PC-9 (cell line): ENCODE measurements at places on chromosomes 2 and 18. TPM values are rescaled to one million over a fixed set of nuclear protein-coding genes. Genes with fewer than 3 reads are reported as not detected.
A peak's percentile ranks its signal among the peaks of the same experiment; 100 is the strongest.

- no peak for DNase-seq
- no peaks in the 10 kb centered on the region for H3K4me1 ChIP-seq
- H3K27ac ChIP-seq, result no peak overlapping the region
- no peaks in the 10 kb centered on the region for H3K36me3 ChIP-seq
- peaks cover 97% of the 10 kb centered on the region for H3K27me3 ChIP-seq
- H3K4me3 ChIP-seq, result no peak overlapping the region
These were observed 24.6 kb downstream of the KIF1A start for GRCh38 chr2:240795454-240795853.

- H3K4me3 ChIP-seq, result no peak overlapping the region
- no peak overlapping the region for H3K27ac ChIP-seq
- H3K27me3 ChIP-seq, result no peaks in the 10 kb centered on the region
- DNase-seq, result no peak
- no peaks in the 10 kb centered on the region for H3K36me3 ChIP-seq
- H3K4me1 ChIP-seq, result peaks cover 21% of the 10 kb centered on the region
These were observed 56.2 kb downstream of the ARHGEF33 start for GRCh38 chr2:38945911-38946310.

GRCh38 chr2:232142049-232142448, 180.5 kb downstream of the DIS3L2 start:
- no peak overlapping the region for H3K4me3 ChIP-seq
- no peak overlapping the region for H3K27ac ChIP-seq
- no peaks in the 10 kb centered on the region; the same call in 1 of the 2 replicates for H3K36me3 ChIP-seq
- H3K27me3 ChIP-seq, result no peaks in the 10 kb centered on the region

DNA sequence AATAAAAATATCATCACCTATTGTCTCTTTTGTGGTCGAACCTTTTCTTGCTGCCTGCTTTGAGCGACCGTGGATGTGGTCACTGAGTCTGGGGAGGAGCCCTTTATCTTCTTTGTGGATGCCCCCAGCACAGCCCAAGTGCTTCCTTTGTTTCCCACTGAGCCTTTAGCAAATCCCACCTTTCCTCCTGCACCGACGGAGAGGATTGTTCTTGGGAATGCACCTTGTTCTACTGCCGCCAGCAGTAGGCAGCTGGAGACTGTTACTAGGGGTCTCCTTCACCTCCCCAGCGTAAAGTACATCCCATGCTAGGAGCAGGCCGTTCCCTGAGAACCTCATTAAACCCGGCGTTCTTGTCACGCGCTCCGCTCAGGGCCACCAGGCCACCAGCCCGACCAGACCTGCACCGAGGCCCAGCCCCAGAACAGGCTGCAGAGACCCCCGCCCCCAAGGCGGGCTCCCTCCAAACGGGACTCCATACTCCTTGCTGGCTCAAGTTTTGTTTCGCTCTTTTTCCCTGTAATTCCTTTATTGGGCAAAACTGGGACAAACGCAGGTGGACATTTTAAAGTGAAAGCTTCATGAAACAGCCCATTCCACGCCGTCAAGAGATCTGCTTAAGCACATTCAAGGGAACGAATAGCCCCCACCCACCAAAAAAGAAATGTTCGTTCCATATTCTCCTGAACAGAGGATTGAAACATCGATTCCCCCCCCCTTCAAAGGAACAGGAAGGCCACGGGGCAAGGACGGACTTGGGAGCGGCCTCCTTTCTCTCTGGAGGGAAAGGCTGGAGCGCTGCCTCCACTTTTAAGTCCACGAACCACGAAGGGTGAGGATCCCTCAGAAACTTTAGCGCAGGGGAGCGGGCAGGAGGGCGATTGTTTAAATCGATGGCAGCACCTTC, 1.1 kb upstream of the MAT2A start:
- H3K36me3 ChIP-seq, result peaks cover 31% of the 10 kb centered on the region
- peak overlapping the region; percentile 97 for H3K27ac ChIP-seq
- DNase-seq, result no peak
- H3K4me3 ChIP-seq, result peak overlapping the region; percentile 100
- H3K27me3 ChIP-seq, result no peaks in the 10 kb centered on the region

GRCh38 chr2:105570757-105571156, 171.9 kb upstream of the FHL2 start:
- H3K4me3 ChIP-seq, result no peak overlapping the region
- peaks cover 63% of the 10 kb centered on the region for H3K27me3 ChIP-seq
- no peaks in the 10 kb centered on the region for H3K36me3 ChIP-seq
- no peak for DNase-seq
- H3K27ac ChIP-seq, result no peak overlapping the region

Gene ADNP2
- total RNA-seq, result 12.6 and 13.8 TPM in 2 replicates

GRCh38 chr18:47915930-47916329, 14.5 kb downstream of the SMAD2 start:
- H3K27ac ChIP-seq, result no peak overlapping the region
- peak; percentile 60 for DNase-seq
- no peaks in the 10 kb centered on the region for H3K27me3 ChIP-seq
- H3K36me3 ChIP-seq, result no peaks in the 10 kb centered on the region; the same call in 1 of the 2 replicates

DNA sequence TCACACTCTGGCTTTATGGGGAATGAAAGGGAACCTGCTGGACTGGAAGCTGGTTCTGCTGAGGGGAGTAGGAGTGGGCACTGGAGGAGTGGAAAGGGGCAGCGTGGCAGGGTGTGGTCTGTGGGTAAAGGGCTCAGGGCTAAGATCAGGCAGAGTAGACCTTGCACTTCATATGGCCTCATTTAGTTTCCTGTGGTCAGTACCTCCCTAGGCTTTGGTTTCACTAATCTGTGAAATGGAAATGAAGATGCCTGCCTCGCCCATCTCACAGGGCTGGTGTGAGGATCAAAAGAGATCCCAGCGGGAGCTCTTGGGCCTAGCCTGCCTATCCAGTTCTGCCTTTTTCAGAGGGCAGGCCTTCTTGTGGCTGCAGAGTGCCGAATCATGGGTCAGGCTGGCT, 208.7 kb downstream of the LOXHD1 start:
- H3K4me1 ChIP-seq, result no peaks in the 10 kb centered on the region; the same call in 1 of the 2 replicates
- DNase-seq, result no peak
- H3K36me3 ChIP-seq, result peaks cover 18% of the 10 kb centered on the region

- no peaks in the 10 kb centered on the region for H3K27me3 ChIP-seq
- H3K36me3 ChIP-seq, result no peaks in the 10 kb centered on the region
- no peak for DNase-seq
These were observed 31.6 kb downstream of the LIMS1 start for GRCh38 chr2:108565778-108566375.
